Stimulated activated CD4-positive, alpha-beta T cell treated with anti-CD3 and anti-CD28 coated beads, TNF-alpha, amount 100 ng/mL, for 48 hours (primary cell): ENCODE measurements at places on chromosomes 5 and 9.

DNA sequence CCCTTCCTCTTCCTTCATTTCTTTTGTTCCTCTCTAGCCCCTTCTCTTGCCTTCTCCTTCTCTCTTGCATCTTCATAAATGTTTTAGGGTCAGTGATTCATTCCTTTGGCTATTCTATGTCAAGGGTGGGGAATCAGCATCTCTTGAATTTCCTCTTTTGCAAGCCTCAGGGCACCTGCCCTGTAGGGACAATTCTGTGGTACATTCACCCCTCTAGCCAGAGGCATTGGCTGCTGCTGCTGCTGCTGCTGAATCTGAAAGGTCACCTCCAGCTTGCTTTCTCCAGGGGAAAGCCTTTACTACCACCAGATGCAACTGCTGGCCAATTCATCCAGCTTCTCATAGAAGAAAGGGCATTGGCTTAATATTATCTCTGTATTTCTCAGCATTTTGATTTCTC lies 87.3 kb downstream of the INSYN2B start:
- no peak for DNase-seq

GRCh38 chr9:111597852-111598732 lies 1.4 kb downstream of the PTGR1 start:
- DNase-seq, result peak; percentile 38

DNA sequence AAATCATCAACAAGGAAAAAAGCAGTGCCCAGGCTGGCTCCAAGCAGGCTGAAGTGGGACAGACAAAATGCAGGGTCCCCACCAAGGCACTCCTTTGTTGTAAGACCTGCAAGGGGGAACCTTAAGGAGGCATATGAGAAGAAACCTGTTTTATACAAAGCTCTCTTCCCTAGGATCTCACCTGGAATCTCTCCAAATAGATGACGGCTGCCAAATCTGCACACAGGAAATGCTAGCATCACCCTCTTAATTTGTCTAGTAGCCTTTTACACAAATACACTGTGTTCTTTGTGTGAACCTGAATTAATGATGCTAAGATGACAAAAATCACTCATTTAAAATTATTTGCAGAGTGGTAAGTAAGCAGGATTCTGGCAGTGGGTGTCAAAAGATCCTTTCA lies 280.2 kb downstream of the SPOCK1 start:
- no peak for DNase-seq

GRCh38 chr9:93308158-93308602 lies 124.2 kb downstream of the WNK2 start:
- no peak for DNase-seq

GRCh38 chr5:161369022-161369421 lies 177.5 kb downstream of the GABRB2 start:
- no peak for DNase-seq

GRCh38 chr5:157382996-157383800 lies 76.8 kb upstream of the NIPAL4 start:
- DNase-seq, result no peak

DNA sequence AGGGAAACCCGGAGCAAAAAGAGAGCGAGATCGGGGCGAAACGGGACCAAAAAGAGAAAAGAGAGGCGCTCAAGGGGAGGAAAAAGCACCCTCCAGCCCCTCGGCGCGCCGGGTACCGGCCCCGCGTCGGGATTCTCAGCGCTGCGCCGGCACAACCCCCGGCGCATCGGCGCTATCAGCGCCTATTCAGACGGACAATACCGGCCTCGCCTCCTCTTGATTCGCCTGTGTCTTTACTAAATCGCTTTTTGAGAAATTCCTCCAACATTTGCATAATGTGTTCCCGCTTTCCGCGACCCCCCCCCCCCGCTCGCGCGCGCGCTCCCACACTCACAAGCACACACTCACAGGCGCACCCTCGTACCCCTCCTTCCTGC lies 578 bp downstream of the LHX6 start:
- no peak for DNase-seq

GRCh38 chr9:108844856-108845255 lies 10.9 kb downstream of the ACTL7B start:
- no peak for DNase-seq

- DNase-seq, result no peak
Observed at GRCh38 chr9:2093920-2094597, 78.9 kb downstream of the SMARCA2 start.

DNA sequence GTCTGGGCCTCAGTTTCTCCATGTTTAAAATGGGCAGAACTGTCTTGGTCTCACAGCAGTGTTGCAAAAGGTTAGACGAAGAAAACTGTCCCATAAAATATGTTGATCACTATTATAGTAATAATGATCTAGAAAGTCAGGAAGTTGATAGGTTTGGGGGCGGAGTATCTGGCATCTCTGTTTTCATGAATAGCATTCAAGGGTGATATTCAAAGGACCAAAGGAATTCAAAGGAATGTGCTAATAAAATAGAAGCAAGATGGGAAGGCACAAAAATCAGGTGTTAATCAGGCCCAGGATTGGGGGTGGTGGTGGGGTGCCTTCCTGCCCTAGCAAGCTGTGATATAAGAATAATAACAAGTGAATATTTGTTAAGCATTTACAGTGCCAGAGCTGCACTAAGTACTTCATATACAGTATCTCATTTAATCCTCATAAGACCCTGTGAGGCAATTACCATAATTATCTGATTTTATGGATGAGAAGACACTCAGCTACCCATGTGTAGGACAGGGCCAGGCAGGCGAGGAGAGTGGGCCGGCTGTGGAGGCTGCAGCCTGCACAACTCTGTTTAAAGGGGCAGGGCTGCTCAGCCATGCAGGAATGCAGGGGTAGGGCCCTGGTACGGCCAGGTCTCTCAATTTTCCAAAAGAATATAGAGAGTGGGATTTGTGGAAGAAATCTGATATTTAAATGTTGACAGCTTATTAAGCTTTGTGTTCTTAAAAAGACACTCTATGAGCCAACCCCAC lies 142.0 kb upstream of the PANK3 start:
- no peak for DNase-seq

GRCh38 chr9:87662808-87663528 lies 63.0 kb upstream of the CTSL start:
- peak; percentile 44 for DNase-seq

GRCh38 chr9:131174681-131175239 lies 49.4 kb downstream of the NUP214 start:
- no peak for DNase-seq

- DNase-seq, result no peak
Observed at GRCh38 chr5:161934486-161934885, 86.6 kb downstream of the GABRA1 start.

GRCh38 chr9:134724202-134724911 lies 82.8 kb downstream of the COL5A1 start:
- DNase-seq, result no peak

DNA sequence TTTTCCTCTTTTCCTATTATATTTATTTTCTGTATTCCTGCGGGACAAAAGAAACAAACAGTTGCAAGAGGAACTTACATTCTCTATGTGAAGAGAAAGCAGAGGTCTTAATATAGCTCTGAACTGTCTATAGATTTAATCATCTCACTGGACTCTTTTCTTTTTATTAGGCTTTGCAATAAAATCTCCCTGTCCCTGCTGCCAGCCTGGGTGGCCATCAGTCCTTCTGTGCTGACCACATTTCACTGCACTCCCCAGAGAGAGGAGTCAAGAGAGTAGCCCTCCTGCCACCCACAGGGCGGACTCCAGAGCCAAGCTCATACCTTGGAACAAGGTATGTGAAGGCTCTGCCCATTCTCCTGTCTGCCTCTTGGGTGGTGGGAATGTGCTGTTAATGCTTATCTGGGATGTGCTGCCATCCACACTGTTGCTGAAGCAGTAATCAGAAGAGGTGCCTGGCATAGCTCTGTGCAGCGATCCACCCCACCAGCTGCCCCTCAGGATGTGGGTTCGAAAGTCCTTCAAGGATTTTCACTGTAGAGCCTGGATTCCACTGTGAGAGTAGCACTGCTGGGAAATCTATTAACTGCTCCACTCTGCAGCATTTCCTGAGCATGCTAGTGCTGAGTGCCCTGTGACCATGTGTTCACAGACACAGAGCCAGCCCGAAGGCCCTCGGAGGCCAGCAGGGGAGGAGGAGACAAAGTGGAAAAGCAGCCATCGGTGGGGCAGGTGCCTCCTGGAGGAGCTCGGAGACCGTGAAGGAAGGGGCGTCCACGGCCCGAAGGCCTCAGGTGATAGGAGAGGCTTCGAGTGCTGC lies 334.6 kb downstream of the MED10 start:
- no peak for DNase-seq

GRCh38 chr9:134735441-134736175 lies 94.0 kb downstream of the COL5A1 start:
- no peak for DNase-seq

- no peak for DNase-seq
Observed at GRCh38 chr5:72185496-72186329, 78.4 kb downstream of the MAP1B start.

- DNase-seq, result no peak
Observed at GRCh38 chr5:74641735-74642542, 1.4 kb upstream of the ENC1 start.

- no peak for DNase-seq
Observed at GRCh38 chr5:43639566-43639965, 36.6 kb downstream of the NNT start.

GRCh38 chr9:78542491-78543181 lies 245.7 kb downstream of the PSAT1 start:
- no peak for DNase-seq

GRCh38 chr9:77597057-77597456 lies 51.1 kb downstream of the GNA14 start:
- no peak for DNase-seq

DNA sequence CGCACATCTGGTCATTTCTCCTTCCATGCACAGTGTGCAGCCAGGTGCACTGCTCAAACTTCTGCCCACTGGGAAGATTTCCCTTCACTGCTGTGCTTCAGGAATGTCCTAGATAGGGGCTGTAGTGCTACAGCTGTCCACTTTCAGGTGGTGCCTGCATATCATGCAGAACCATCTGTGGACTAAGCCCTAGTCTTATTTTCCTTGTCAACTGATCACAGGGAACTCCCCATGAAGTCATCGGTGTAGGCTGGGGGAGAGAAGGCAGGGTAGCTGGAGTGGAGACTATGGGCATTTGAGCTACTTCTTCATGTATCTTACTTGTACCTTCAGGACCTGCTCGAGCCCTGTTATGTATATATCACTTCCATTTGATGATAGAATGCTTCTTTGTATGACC lies 150.9 kb upstream of the PLCXD3 start:
- no peak for DNase-seq

- DNase-seq, result no peak
Observed at GRCh38 chr9:72924154-72924790, 28.6 kb downstream of the ALDH1A1 start.

- no peak for DNase-seq
Observed at GRCh38 chr5:57696389-57696769, 213.8 kb upstream of the ACTBL2 start.

DNA sequence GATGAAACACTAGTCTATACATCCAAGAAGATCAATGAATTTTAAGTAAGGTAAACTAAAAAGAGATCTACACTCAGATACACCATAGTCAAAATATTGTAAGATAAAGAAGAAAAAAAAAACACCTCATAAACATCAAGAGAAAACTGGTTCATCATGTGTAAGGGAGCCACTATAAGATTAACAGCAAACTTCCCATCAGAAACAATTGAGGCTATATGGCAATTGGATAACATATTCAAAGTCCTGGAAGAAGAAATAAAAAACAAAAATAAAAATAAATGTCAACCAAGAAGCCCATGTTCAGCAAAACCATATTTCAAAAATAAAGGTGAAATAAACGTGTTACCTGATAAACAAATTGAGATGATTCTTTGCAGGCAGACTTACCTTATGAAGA lies 3.6 kb downstream of the OR13C8 start:
- DNase-seq, result no peak

- DNase-seq, result no peak
Observed at GRCh38 chr5:171845857-171846256, 60.2 kb downstream of the SMIM23 start.

DNA sequence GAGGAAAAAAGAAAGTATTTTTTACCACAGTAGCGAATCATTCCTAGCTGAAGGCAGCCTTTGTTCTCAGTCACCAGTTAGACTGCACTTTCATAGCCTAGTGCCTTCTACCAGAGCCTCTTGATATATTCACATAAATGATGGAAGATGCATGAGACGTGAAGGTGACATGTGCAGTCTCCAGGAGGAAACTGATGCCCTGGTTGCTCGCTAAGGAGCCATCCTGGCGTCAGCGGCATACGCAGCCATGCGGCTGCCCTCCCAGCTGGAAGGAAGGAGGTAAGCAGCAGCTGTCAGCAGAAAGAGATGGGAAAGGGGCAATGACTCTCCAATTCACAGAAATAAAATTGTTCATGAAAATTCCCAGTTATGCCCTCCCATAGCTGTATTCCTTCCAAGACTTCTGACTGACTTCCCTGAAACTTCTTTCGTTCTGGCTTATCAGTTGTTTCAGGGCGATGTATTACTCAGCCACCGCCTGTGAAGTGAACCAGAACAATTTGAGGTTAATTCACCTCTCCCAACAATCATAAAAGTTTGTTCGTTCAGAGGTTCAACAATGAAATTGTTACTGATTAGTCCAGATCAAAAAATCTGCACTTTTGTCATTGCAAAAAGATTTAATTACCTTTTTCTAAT lies 331.2 kb downstream of the NR2F1-AS1 start:
- no peak for DNase-seq

- no peak for DNase-seq
Observed at GRCh38 chr5:120055858-120056257, 408.2 kb upstream of the PRR16 start.

DNA sequence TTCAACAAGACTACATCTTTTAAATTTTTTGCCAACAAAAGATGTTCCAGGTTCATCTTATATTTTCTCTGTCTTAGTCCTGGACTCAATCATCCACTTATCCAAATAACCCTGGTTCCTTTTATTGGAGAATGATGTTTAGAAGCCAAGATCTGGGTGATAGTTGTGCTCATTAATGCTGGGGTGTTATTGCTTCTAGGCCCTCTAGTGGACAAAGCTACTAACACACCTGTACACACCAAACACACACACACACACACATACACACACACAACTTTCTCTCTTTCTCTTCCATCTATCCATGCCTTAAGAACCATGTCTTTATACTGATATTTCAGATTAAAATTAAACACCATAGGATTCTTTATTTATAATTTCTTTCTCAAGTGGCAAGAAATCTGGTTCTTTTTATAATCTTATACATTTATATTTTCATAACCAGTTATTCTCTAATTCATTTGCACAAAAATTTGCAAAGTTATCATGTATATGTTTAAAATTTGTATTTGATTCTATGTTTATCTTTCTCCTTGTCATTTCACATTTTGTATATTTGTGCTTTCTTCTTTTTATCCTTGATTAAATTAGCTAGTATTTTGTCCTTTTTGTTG lies 179.1 kb upstream of the SMIM23 start:
- no peak for DNase-seq

GRCh38 chr5:36899860-36900259 lies 23.3 kb downstream of the NIPBL start:
- no peak for DNase-seq

- no peak for DNase-seq
Observed at GRCh38 chr9:33040792-33041431, 15.8 kb downstream of the DNAJA1 start.

- peak; percentile 46 for DNase-seq
Observed at GRCh38 chr9:2621722-2622460, at the start of gene VLDLR. TSS of gene VLDLR (plus strand) at chr9:2621787. CDS start at chr9:2622190, 403 bp downstream.
